ENCODE measurements at places on chromosomes 2 and 18.

GRCh38 chr2:10761591-10761990, 40.2 kb downstream of the ATP6V1C2 start:
- no peak for DNase-seq

- DNase-seq, result no peak
These were observed 28.0 kb upstream of the COX5B start for GRCh38 chr2:97617911-97618310.

DNA sequence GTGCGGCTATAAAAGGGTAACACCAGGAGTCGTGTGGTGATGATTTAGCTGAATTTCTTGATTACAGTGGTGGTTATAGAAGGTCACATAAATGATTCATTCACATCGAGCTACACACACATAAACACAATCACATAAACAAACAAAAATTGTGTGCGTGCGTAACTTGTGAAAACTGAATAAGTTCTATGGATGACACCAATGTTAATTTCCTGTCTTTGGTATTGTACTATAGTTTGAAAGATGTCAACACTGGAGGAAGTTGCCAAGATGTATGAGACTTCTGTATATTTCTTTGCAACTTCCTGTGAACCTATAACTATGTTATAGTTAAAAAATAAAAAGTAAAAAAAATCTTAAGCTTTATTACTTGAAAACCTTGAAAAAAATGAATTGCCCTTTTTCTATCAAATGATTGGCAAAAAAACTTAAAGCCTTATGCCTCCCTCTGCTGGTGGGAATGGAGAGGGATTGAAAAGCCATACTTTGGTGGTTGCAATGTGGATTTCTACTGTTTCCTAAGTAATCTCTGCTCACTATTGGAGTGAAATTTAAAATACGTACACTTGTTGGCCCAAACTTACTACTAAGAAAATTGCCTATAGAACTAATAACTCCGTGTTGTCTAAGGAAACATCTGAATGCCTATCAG, 227.7 kb downstream of the RPIA start:
- no peak for DNase-seq

DNA sequence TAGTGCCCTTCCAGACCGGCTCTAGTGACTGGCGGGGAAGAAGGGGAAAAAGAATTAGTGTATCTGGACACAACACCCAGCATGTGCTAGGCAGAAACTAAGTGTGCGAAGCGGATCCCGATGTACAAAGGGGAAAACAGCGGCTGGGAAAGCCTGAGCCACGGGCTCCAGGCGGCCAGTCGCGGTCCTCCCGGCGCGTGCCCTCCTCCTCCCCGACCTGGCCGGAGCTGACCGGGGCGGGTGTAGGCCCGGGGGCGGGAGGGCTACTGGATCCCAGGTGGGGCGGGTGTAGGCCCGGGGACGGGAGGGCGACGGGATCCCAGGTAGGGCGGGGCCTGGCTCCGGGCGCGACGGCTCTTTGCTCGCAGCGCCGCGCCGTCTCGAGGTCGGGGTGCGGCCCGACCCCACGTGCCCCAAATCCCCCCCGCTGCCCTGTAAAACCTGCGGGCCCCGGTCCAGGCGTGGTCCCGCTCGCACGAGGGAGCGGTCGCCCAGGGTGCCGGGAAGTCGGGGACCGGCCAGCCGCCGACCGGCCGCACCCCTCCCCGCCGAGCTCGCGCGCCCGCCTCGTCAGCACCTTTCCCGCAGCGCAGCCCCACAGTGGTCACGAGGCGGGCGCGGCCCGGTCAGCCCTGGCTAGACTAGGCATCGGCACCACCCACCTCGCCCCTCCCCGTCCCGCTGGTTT, 48.8 kb downstream of the C2orf42 start:
- peak; percentile 76 for DNase-seq

GRCh38 chr2:150732491-150732890, 245.0 kb upstream of the RND3 start:
- DNase-seq, result no peak

DNA sequence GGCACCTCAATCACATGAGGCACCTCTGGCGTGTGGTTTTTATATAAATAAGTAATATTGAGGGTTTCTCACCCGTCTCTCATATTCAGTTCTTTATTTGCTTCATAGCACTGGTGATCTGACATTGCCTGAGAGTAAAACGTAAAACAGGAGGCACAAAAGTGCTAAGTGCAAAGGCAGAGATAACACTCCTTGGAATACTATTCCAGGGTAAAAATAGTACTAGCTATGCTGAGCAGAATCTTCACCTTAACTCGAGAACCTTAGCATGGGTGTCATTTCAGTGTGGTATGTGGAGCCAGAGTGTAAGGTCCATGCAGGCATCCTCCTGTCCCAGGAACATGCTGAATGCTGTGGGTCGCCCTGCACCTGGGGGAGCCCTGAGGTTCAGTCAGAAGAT, 26.9 kb downstream of the ZCCHC2 start:
- no peak for DNase-seq

Measured in cortex of kidney (tissue), 1 donor.